ENCODE measurements at places on chromosomes 16 and 17. TPM values are rescaled to one million over a fixed set of nuclear protein-coding genes. Genes with fewer than 3 reads are reported as not detected.
A peak's percentile ranks its signal among the peaks of the same experiment; 100 is the strongest.

DNA sequence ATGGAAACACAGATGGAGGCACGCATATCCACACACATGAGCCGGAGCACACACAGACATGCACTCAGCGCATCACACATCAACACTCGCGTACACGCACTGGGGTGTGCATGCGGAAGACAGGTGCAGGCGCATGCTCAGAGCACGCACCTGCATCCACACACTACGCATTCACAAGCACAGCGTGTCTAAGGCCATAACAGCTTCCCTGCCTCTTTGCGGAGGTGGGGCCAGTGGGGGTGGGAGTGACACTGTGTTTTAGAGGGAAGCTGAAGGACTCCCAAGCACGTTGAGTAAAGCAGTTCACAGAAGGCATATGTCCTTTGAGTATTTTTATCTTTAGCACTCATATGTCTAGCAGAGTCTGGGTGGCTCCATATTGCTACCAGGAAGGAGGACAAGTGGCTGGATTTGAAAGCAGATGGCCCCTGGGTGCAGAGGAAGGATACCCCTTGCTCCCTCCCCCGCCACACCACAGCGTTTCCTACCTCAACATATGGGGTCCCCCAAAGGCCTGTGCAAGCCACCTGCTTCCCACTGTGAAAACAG is 68.6 kb upstream of the TOB1 start:
- no peak overlapping the region for H3K27ac ChIP-seq
- no peaks in the 10 kb centered on the region for H3K27me3 ChIP-seq
- no peaks in the 10 kb centered on the region for H3K4me1 ChIP-seq

GRCh38 chr16:68921637-68922036 is 78.3 kb downstream of the TANGO6 start:
- H3K36me3 ChIP-seq = peaks cover 3% of the 10 kb centered on the region
- no peak overlapping the region for H3K27ac ChIP-seq
- no peak overlapping the region for H3K4me3 ChIP-seq
- H3K4me1 ChIP-seq = no peaks in the 10 kb centered on the region
- H3K27me3 ChIP-seq = no peaks in the 10 kb centered on the region
- DNase-seq = no peak

DNA sequence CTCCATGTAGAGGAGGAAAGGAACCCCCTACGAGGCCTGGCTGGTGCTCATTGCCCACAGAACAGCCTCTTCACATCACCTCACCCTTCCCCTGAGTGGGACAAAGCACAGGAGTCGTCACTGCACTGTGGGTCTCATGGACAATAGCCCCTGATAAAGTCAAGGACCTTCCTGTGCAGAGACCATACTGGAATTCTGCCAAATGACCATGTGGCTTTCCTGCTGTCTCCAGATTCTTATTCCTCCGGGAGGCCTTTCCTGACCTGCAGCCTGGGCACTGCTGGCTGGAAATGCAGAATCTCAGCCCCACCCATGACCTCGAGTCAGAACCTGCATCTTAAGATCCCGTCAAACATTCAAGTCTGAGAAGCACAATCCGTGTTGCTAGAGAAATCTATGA is 60.5 kb upstream of the ERN1 start:
- no peak overlapping the region for H3K4me3 ChIP-seq
- no peak for DNase-seq
- H3K36me3 ChIP-seq = peaks cover 12% of the 10 kb centered on the region
- no peaks in the 10 kb centered on the region for H3K4me1 ChIP-seq

- H3K27ac ChIP-seq = no peak overlapping the region
- no peaks in the 10 kb centered on the region for H3K27me3 ChIP-seq
- H3K4me1 ChIP-seq = peaks cover 2% of the 10 kb centered on the region
Observed at GRCh38 chr16:54389836-54390494, 103.4 kb upstream of the IRX3 start.

- H3K4me3 ChIP-seq = peak overlapping the region; percentile 84
- no peaks in the 10 kb centered on the region for H3K27me3 ChIP-seq
- DNase-seq = no peak
- H3K36me3 ChIP-seq = peaks cover 6% of the 10 kb centered on the region
- H3K4me1 ChIP-seq = peaks cover 6% of the 10 kb centered on the region
- H3K27ac ChIP-seq = no peak overlapping the region
Observed at GRCh38 chr16:30369091-30369937, 980 bp downstream of the TBC1D10B start.

DNA sequence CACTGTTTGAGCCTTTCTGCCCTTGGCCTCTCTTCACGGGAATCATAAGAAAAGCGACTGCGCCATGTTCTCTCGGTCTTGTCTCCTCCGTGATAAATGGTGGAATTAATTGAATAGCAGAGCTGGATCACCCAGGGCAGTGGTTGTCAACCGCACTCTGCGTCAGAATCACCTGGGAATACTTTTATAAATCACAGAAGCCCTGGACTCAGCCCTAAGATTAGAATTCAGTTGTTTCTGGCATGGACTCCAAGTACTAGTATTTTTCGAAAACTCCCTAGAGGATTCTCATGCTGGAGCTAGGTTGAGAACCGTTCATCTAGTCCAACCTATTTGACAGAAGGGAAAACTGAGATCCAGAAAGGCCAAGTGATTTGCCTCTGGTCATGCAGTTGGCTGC is 64.1 kb downstream of the SPACA3 start:
- no peaks in the 10 kb centered on the region for H3K4me1 ChIP-seq
- H3K27me3 ChIP-seq = no peaks in the 10 kb centered on the region
- H3K4me3 ChIP-seq = no peak overlapping the region
- no peak for DNase-seq
- no peak overlapping the region for H3K27ac ChIP-seq

CCL17 gene
- not detected for total RNA-seq

SLFN14 gene
- not detected for total RNA-seq

All from H9 (cell line).